ENCODE measurements at places on chromosomes 16 and 17.

DNA sequence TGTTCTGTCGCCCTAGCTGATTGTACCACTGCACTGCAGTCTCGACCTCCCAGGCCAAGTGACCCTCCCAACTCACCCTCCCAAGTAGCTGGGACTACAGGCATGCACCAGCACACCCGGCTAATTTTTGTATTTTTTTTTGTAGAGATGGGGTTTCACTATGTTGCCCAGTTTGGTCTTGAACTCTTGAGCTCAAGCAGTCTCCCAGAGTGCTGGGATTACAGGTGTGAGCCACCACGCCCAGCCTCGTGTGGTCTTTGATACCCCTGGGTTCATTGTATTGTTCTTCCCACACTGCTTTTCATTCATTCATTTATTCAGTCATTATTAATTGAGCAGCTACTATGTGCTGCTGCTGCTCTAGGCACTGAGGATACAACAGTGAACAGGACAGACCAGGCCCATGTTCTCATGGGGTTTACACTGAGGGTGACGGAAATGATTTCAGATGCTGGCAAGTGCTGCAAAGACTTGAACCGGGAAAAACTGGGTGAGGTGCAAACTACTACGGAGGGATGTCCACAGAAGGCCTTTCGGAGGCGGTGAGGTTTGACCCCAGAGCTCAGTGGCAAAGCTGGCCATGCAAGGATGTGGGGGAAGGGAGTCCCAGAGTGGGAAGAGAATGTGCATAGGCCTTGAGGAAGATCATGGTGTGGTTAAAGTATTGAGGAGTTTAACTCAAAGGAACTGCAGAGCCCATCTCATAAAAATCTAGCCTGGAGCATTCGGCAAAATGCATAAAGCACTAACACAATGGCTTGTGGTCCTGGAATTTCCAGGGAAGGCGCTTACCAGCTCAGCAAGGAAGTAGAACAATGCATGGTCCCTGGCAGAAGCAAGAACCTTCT lies 10.9 kb downstream of the ABCC1 start:
- DNase-seq = no peak

- DNase-seq = no peak
Measured at GRCh38 chr16:54320697-54321340, 34.2 kb upstream of the IRX3 start.

- DNase-seq = no peak
Measured at GRCh38 chr17:3582915-3583314, 25.3 kb upstream of the TRPV3 start.

DNA sequence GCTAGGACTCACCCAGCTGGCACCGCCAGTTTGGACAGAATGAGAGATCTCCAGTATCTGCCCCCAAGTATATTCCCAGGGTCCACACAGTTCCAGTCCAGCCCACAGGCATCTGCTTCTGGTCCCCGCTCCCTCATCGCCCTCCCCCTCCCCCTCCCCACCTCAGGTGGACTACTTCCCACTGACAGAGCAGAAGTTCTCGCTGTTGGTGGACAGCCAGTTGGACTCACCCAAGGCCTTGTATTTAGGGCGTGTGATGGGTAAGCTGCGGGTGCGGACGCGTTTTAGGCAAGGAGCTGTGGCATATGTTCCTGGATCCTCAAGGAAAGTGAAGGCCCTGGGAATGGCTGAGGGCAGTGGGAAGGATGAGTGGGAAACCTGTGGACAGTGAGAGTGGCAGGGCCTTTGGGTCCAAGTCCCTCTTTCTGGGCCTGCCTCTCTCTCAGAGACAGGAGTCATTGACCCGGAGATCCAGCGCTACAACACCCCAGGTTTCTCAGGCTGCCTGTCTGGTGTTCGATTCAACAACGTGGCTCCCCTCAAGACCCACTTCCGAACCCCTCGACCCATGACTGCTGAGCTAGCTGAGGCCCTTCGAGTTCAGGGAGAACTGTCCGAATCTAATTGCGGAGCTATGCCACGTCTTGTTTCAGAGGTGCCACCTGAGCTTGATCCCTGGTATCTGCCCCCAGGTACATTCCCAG lies 14.9 kb downstream of the CNTNAP1 start:
- DNase-seq = no peak

DNA sequence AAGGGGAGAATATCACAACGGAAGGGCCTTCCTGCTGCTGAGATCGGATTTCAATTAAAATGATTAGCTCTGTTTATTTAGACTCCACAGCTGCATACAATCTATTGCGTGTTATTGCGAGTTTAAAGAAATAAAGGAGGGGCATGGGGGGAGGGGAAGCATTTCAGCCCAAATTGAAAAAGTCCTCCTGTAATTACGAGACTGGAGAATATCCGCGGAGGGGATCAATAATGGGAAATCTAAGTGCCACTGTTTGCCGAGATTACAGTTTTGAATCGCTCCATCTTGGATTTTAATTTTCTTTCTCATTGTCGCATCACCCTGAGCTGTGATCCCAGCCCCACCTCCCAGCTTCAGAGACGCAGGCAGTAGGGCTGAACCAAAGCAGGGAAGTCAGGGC lies 15.7 kb upstream of the RPL38 start:
- no peak for DNase-seq

DNA sequence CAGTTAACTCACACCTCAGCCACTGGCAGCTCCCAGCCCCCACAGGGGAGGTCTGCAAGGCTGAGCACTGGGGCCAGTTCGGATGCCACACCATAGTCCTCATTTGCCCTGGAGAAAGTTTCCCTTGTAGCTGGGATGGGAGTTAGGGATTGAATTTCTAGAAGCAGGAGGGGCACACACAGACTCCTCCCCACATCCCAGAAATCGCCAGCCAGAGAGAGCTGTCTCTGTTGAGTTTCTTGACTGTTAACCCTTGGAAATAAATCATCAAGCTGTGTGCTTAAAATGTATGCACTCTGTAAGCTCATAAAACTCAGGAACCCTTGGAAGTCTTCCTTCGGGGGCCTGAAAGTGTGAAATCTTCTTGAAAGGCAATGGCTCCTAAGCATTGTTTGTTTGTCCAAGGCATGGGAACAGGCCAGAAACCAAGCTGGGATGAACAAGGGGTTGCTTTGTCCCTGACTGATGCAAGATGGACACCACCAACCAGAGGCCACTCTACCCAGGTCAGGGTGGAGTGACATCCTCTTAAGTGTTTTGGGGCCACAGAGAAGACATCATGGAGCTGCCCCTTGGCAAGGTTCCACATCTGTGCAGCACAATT lies 394 bp upstream of the PRM3 start:
- DNase-seq = no peak

DNA sequence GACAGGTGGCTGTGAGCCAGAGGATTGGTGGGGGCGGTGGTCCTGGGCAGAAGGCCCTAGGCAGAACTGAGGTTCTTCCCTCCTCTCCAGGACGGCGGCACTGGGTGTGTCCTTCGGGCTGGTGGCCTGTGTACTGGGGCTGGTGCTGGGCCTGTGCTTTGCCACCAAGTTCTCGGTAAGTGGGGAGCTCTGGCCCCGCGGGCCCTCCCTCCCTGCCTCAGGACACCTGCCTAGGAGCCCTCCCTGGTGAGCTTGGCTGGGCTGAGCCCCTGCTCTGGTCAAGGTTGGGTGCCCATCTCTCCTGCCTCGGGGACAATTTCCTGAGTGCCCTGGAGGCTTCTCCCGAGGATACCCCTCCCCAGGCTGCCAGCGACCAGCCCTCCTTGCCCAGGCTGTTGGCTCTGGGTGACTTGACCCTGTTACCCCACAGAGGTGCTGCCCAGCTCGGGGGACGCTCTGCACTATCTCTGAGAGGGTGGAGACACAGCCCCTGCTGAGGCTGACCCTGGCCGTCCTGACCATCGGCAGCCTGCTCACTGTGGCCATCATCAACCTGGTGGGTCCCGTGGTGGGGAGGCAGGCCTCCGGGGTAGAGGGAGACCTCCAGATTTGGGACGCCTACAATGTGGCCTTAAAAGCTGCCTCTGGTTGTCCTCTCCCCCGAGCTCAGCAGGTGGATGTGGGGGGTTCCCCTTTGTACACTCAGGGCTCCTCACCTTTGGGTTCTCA lies 42.0 kb downstream of the ADCY7 start:
- no peak for DNase-seq

DNA sequence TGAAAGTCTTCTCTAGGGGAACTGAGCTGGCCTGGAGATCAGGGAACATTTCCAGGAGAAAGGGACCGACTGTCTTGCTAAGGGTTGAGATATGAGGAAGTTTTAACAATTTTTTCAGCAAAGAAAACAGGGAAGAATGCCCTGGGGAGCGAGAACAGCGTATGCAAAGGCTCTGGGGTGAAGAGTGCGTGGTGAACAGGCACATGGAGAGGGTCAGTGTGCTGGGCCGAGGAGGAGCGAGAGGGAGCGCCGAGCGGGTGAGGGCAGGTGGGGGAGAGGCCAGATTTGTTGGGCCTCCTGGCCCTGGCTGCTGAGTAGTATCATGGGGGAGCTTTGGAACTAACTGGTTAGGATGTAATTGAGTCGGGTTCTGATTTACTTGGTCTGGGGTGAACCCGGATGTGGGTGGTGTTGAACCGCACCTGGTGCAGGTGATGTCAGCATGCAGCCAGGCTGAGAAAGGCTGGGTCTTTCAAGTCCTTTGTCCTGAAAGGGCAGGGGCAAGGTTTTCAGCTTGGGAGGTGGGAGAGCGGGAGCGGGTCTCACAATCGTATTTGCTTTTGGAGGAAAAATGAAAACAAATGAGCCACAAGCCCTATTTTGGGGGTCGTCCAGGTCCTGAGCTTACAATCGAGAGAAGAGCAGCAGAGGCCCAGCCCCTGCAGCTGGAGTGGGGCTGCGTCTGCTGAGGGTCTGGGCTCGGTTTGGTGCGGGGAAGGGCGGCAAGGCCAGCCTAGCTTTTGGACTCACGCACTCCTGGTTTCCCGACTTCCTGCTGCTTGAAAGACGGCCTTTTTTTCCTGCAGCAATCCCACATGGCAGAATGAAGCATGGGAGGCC lies 11.1 kb upstream of the WFDC1 start:
- DNase-seq = no peak

GRCh38 chr16:58842746-58843145 lies 108.6 kb upstream of the GOT2 start:
- no peak for DNase-seq

DNA sequence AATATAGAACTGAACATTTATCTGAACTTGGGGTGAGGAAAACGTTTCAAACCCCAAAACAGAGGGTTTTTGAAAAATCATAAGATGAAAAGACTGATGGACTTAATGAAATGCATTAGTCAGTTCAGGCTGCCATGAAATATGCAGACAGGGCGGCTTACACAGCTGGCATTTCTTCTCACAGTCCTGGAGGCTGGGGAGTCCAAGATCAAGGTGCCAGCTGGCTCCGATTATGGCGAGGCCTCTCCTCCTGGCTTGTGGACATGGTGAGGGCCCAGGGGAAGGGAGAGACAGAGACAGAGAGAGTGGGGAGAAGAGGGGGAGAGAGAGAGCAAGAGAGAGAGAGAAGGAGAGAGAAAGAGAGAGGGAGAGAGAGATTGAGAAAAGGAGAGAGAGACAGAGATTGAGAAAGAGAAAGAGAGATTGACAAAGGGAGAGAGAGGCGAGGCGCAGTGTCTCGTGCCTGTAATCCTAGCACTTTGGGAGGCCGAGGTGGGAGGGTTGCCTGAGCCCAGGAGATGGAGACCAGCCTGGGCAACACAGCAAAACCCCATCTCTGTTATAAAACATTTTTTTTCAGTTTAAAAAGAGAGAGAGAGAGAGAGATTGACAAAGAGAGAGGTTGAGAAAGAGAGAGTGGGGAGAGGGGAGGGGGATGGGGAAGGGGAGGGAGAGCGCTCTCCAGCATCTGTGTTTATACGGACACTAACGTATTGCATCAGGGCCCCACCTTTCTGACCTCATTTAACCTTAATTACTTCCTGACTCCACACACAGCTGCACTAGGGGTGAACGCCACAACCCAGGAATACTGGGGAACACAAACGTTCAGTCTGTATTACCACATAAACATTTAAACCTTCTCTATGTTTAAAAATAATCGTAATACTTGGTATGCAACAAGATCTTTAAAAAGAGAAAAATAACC lies 24.6 kb upstream of the RPH3AL start:
- no peak for DNase-seq

GRCh38 chr17:73498176-73498575 lies 146.1 kb downstream of the SDK2 start:
- no peak for DNase-seq

DNA sequence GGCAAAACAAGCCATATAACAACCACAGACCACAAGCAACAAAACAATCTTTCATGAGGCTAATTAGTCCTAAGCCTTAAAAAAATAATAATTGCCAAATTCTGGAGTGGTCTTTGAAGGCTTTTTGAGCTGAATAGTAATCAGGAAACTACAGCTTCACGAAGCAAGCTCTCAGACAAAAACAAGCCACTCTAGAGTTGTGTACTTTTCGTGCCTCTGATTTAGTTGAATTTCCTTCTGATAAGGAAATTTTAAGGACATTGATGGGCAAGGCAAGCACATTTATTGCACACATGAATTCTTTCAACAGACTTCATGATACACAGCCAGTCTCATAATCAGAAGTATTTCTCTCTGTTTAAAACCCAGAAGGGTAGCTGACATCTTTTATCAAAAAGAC lies 130.8 kb upstream of the IRX3 start:
- DNase-seq = no peak

- DNase-seq = no peak
Measured at GRCh38 chr16:3241761-3242160, 6.8 kb upstream of the ZNF200 start.

DNA sequence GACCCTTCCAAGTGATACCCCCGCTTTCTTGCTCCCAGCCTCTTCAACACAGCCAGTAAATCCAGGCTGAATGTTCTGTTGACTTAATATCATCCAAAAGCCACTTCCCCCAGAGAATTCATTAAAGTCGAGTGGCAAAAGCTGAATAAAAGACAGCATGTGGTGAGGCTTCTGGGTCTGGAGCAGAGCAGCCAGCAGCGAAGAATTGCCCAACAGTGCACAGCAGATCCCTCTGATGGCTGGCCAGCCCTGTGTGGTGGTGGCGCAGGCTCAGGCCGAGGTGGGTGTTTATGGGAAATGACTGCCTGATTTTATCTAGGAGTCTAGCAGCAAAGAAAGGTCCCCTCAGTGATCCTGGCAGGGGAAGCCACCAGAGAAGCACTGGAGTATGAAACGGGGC lies 30.3 kb upstream of the RCVRN start:
- DNase-seq = no peak

DNA sequence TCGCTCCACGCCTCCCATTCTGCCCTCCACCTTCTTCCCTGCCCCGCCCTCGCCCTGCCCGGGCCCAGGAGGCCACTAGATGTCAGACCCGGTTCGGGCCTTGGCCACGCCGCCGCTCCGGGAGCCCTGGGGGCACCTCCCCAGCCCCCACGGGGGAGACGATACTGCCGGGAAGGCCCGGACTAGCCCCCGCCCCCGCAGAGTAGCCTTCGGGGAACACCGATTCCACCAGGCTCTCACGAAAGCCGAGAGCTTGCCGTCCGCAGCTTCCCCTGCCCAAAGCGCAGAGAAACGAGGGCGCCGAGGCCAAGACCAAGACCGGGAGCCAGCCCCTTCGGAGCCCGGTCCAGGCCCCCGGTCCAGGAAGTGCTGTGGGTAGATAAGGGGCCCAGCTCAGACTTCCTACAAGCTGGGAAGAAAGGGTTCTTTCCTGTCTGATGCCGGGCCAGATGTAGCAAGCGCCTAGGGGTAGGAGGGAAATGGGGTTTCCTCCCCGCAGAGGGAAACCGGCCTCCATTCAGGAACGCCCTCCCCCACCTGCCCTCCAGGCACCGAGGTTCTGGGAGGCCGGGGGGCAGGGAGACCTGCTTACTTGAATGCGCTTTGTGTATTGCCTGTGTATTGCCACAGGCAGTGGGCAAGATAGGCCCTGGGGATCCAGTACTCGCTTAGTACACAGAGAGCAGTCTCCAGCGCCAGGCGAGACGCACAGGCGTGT lies 806 bp upstream of the CYB561 start:
- no peak for DNase-seq

All from MM.1S (cell line).